ENCODE measurements at places on chromosomes 5 and 9. TPM values are rescaled to one million over a fixed set of nuclear protein-coding genes. Genes with fewer than 3 reads are reported as not detected.

Gene MED7
- 13.2 TPM for total RNA-seq

Gene KCNMB1
- not detected for total RNA-seq

GRCh38 chr9:107810461-107810961 lies 320.9 kb upstream of the KLF4 start:
- DNase-seq = peak; percentile 76

DNA sequence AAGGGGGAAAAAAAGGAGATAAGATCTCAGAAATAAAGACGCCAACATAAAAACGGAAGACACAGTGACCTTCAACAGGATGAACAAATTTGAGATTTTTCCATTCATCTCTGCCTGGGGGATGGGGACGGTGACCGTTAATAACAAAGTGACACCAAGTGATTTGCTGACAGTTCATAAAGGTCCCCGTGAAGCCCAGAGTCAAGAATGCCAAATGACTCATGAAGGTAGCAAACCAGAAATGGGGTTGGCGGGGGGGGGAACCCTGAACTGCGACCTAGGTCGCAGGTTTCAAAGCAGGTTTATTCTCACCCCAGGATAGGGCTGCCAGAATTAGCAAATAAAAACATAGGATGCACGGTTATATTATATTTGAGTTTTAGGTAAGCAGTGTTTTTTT lies 21.1 kb upstream of the SHB start:
- DNase-seq = no peak

- DNase-seq = no peak
These were observed 221.5 kb downstream of the MSX2 start for GRCh38 chr5:174945853-174946252.

DNA sequence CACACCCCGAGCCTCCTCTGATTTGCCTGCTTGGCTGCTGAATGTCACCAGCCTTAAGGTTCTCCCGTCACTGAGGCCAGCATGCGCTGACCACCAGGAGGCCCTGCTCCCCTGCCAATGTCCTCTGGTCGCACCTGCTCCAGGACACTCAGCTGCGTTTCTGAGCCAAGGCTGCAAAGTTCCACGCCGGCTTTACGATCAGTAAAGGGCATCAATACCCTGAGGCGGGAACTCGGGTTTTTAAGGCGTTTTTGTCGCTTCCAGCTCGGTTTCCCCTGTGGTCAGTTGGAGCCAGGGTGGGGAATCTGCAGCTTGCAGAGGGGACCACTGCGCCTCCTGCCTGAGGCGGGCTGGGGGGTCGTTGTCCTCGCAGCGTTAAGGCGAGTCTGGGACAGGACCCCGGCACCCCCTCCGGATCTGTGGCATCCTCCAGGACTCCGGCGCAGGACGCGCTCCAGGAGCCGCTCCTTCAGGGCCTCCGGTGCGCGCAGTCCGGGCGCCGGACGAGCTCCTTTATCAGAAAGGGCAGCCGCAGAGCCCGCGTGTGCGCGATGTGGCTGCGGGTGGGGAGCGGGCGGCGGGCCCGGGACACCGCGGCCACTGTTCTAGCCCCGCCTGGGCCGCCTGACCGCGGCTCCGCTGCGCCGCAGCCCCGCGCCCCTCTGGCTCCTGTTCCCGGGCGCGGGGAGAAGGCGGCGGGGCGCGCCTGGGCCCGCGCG lies 24.1 kb upstream of the FLT4 start:
- no peak for DNase-seq

Gene SH2D3C
- total RNA-seq = not detected

DNA sequence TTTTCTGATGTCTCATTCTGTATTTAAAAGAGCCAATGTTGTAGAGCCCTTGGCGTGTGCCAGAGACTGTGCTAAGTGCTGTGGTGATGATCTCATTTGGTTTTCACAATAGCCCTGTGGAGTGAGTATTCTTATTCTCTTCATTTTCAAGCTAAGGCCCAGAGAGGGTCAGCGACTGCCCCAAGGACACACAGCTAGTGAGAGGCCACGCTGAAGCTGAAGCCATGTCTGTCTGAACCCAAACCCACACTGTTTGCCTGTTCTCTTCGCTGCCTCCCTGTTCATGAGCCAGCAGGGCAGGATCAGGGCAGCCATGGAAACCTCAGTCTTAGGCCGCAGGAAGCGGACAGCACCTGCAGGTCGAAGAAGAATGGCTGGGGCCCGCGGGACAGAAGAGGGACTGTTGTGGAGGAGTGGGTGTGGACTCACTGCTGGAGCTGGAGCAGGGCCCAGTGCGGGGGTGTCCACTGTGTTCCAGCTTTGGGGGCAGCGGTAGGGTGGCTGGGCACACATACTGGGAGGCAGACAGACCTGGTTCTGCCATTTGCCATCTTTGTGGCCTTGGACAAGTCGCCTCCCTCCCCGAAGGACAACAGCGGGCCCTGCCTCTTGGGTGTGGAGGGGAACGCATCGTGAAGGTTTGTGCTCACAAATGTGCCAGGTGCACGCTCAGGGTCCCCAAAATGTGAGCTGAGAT lies 257.9 kb upstream of the MVB12B start:
- DNase-seq = no peak

Gene CNOT6
- 7.5 TPM for total RNA-seq

GRCh38 chr5:53262348-53262970 lies 152.9 kb upstream of the MOCS2 start:
- peak; percentile 32 for DNase-seq

- no peak for DNase-seq
These were observed 64.5 kb downstream of the TSTD2 start for GRCh38 chr9:97568461-97569275.

- no peak for DNase-seq
These were observed 321.5 kb upstream of the RPS23 start for GRCh38 chr5:82599692-82600091.

- no peak for DNase-seq
These were observed 17.3 kb downstream of the CHD1 start for GRCh38 chr5:98911280-98912040.

Gene GMCL2
- not detected for total RNA-seq

- DNase-seq = no peak
These were observed 63.4 kb downstream of the PSD2 start for GRCh38 chr5:139859013-139859412.

- DNase-seq = no peak
These were observed 15.6 kb upstream of the COL5A1 start for GRCh38 chr9:134626069-134626423.

DNA sequence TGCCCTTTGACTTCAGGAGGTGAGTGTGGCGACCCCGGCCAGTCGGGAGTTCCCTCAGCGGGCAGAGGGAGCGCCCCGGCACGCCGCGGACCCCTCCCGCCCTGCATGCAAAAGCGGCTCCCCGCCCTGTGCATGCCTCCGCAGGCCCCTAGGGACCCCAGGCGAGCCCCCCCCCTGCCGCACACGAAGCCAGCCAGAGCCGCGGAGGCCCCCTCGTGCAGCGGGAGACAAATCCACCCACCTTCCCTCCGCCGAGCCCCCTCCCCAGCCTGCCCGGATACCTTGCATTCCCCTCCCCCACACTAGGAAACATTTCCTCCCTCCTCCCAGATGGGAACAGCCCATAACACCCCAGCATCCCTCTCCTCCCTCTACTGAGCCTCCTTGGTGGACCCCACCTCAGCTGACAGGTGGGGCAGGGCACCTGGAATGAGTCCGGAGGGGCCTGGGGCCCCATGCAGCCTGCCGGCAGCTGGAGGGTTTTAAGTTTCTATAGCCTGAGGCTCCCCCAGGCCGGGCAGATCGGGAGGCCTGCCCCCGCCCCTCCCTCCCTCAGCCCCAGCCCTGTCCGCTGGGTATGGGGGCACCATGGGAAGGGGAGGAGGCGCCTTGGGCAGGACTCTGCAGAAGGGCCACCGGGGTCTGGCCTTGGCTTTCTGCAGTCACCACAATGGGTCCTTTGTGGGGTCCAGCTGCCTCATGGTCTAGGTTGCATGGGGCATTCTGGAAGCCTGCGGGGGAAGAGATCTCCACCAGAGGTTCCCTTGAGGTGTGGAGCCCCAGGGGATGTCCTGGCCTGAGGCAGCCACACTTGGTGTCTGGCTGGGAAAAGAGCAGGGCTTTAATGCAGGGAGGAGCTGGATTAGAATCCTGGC lies 601 bp downstream of the ERGIC1 start:
- no peak for DNase-seq

Gene PCDHB5
- 0.90 TPM for total RNA-seq

Gene ANKRD31
- total RNA-seq = 0.13 TPM

Gene ANXA2R
- total RNA-seq = 0.23 TPM

DNA sequence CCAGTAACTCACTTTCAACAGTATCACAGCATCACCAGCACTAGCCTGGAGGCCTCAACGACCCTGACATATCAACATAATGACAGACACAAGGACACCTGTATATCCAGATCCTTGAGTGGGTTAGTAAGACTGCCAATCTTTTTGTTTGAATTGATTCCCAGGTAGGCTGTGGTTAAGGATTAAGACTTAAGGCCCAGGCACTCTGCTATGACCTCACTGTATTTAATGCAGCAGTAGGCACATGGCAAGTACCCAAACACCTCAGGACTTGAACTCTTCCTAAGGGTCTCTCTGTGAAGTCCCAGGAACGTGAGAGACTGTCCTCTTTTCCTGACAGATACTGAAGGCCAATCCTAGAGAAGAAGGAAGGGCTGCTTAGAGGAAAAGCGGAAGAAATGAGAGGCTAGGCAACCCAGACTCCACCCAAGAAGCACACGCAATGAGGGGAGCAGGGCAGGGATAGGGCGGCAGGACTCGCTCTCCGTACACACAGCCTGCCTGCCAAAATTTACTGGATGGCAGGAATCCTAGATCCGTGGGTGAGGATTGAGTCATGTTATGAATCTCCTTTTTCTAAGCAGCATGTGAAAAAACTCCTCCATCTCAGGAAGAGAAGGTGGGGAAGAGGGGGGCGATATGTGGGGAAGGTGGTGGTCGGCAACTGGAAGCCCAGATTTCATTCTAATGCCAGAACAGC lies 93.4 kb downstream of the SIL1 start:
- peak; percentile 13 for DNase-seq

- no peak for DNase-seq
These were observed at the start of gene SPINK7 for GRCh38 chr5:148312153-148312552. Gene SPINK7 (plus strand): TSS chr5:148312423. CDS start chr5:148312484, 61 bp downstream.

Gene SLU7
- 67.0 TPM for total RNA-seq

Gene TMEM171
- total RNA-seq = not detected

DNA sequence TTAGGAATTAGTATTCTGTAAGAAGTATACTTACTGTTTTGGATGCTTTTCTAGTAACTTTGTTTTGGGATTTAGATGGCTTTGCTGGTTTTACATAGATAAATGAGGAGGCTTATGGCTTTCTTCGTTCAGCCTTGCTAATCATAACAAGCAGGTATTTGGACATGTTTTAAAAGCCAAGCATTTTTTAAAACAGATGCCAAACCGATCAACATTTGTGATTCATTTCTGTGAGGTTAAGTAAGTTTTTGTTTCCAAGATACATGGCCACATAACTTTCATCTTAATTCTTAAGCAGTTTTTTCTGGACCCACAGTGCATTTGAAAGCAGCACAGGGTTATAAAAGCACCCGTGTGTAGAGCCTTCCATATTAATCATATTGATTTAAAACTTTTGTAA lies 21.7 kb downstream of the TARS1 start:
- no peak for DNase-seq

DNA sequence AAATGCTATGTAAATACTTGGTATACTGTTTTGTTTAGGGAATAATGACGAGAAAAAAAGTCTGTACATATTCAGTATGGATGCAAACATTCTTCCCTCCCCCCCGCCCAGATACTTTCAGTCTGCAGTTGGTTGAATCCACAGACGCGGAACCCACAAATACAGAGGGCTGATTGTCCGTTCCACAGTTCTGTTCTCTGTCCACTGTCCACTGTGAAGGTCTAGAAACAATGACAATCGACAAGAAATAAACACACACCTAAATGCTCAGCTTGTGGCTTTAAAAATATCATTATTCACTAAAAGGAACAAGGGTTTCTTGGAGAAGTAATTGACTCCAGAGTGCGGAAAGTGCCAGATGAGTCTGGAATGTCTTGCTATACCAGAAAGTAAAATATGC lies 109.1 kb downstream of the TMEM161B start:
- no peak for DNase-seq

Gene ARL14EPL
- 0.17 TPM for total RNA-seq

- DNase-seq = no peak
These were observed 42.1 kb upstream of the GNAQ start for GRCh38 chr9:78073722-78074121.

GRCh38 chr9:94464790-94465189 lies 90.1 kb upstream of the PCAT7 start:
- no peak for DNase-seq

DNA sequence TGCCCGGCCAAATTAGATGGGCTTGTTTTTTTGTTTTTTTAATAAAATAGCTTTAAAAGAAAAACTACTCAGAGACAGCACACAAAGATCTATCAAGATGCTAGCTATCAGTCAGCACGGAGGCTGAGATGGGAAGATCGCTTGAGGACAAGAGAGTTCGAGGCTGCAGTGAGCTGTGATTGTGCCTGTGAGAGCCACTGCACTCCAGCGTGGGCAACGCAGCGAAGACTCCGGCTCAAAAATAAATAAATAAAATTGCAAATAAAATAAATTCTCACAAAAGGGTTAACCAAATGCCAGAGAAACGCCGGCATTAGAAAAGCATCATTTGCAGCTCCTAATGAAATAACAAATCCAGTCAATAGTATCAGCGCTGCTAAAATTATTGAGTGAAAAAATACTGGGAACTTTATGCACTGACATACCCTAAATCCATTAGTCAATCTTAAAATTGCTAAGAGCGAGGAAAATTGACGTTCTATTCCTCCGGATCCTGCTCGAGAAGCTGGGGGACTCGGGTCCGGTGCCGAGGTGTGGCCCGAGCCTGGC lies 681 bp downstream of the CPLANE1 start:
- peak; percentile 15 for DNase-seq

GRCh38 chr5:77322406-77322805 lies 111.9 kb downstream of the PDE8B start:
- no peak for DNase-seq

- no peak for DNase-seq
These were observed 233.5 kb downstream of the FRMD3 start for GRCh38 chr9:83304686-83305085.

DNA sequence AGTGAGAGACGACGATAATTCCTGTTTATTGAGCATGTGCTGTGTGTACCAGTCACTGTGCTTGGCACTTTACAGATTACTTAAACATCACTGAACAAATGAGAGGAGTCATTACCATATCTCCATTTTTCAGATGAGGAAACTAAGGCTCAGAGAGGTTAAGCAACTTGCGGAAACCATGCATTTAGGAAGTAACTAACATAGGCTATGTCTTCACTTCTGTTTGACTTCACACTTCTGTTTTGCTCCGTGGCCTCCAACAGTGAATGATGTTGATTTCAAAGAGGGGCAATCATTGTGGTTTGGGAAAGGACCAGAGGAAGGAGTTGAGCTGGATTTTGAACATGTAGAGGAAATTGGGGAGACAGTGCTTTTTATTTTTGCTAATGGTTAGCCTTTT lies 16.7 kb downstream of the GCNT1 start:
- DNase-seq = no peak
